Stimulated activated naive CD8-positive, alpha-beta T cell treated with anti-CD3 and anti-CD28 coated beads, Interleukin-15, Interleukin-2, amounts not matched to agents 100 U/mL and 50 U/mL, for 24 hours (primary cell): ENCODE measurements at places on chromosomes 3 and 15.

DNA sequence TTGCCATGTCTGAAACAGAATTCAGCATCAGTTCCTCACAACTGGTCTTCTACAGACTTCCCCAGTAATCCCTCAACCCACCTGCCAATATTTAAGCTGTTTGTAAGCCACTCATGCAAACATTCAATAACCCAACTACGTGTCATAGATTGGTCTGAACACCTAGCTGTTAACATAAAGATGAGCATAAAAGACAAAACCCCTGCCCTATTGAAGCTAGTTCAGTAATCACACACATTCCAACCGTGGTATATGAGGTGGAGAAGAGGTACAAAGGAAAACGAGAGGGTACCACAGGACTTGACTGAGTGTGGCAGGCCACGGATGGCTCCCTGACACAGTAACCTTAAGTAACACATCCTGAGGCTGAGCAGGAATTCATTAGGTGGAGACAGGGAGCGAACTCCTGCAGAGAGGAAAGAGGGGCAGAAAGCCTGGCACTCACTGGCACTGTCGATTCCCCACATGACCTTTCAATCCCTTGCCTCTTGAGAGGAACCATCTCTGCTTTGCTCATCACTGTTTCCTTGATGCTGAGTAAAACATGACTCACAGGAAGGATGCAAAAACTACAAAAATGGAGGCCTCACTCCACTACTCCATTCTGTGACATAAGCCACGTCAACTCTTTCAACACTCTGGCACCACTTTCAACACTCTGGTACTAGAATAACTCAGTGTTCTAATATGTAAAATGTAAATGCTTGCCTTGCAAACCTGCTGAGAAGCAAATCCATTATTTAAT, 31.3 kb downstream of the RPN1 start:
- peak; percentile 37 for DNase-seq

- DNase-seq: no peak
These were observed 77.1 kb upstream of the ATP11B start for GRCh38 chr3:182716114-182716688.

DNA sequence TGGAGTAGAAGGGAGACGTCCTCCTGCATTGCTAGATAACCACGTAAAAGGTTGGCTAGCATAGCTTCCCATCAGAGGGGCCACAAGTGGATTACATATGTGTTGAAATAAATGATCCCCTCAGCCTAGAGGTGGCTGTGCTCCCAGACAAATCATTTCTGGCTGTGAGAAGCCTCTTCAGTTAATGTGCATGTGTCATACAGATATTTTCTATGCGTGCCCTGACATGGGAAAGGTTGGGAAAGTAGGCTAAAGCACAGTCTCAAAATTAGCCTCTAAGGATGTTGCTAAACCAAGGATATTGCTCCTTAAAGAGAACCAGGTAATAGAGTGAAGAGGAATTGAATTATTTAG, 17.8 kb downstream of the USP3 start:
- no peak for DNase-seq

DNA sequence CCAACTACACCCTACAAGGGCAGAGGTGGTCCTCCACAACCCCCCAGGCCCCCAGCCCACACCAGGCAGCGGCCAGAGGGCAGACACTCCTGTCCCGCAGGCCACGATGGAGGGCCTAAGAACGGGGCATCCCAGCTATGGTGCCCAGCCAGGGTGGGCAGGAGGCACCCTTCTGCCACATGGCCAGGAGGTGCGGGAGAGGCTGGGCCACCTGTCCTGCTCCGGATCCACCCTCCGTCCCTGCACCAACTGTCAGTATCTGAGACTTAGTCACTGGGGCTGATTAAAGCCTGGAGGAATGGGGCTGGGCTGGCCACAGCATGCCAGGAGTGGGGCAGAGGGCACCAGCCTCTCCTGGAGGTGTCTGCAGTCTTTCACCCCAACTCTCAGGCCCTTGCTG, 37.9 kb downstream of the TNK2 start:
- no peak for DNase-seq

DNA sequence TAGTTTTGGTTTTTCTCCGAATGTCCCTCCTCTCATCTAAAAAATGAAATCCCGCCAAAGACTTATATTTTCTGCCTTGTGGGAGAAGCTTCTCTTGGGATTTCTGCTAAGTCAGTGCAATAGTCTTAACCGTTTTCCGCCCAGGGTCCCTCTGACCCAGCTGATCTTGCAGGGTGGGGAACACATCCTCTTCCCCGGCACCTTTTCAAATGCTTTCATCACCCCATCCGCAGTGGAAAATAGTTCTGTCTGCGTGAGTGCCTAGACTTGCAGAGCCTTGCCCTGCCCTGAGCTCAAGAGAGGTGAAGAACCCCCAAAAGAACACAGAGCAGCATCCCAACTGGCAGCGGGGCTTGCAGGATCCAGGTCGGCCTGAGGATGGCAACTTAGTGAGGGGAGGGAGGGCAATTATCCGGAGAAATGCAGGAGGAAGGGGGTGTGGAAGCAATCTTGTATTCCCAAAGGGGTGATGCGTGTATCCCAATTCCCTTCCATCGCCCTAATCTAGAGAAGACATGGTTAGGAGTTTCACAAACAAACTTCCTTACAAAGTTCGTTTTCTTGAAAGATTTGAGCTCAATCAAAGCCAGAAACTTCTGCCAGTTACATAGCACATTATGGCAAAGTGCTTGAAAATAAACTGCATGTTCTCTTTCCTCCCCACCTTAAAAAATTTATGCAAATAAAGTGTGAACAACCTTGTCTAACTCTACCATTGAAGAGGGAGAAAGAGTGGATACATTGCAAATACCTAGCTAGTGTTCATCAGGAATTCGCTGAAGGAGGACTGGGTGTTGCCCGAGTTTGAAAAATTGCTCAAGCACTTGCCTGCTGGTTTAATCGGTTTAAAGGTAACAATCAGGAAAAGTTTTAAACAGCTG, 79.9 kb downstream of the NR2F2 start:
- DNase-seq: no peak

GRCh38 chr3:178699810-178700209, 163.6 kb downstream of the KCNMB2 start:
- DNase-seq: no peak

DNA sequence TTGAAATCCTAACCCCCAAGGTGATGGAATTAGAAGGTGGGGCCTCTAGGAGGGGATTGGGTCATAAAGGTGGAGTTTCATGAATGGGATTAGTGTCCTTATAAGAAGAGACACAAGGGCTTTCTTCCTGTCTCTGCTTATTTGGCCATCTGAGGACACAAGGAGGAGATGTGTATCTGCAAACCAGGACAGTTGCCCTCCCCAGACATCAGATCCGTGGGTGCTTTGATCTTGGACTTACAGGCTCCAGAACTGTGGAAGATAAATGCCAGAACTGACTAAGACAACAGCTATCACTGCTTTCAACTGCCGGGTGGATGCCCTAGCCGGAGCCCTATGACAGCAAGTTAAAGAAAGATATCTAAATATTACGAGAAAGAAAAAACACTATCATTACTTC, 94.4 kb downstream of the CHRNA7 start:
- DNase-seq: no peak

GRCh38 chr3:104646196-104646595, 720.5 kb upstream of the ALCAM start:
- no peak for DNase-seq

DNA sequence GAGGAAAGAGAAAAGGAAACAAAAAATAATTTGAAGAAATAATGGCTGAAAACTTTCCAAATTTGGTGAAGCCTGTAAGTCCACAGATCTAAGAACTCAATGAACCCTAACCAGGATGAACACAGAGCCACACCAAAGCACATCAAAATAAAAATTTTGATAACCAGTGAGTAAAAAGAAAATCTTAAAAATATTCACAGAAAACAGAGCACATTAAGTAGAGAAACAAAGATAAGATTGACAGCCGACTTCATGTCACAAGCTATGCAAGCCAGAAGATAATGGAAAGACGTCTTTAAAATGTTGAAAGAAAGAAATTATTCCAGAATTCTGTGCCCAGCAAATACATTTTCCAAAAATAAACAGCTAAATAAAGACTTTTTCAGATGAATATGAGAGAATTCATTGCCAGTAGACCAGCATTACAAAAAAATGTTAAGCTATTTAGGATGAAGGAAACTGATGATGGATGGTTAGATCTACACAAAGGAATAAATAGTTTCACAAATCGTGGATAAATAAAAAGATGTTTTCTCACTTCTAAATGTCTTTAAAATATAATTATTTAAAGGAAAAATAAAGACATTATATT, 140.2 kb upstream of the SKOR1 start:
- DNase-seq: no peak

GRCh38 chr3:58645726-58646125, 20.8 kb downstream of the FAM3D start:
- no peak for DNase-seq

DNA sequence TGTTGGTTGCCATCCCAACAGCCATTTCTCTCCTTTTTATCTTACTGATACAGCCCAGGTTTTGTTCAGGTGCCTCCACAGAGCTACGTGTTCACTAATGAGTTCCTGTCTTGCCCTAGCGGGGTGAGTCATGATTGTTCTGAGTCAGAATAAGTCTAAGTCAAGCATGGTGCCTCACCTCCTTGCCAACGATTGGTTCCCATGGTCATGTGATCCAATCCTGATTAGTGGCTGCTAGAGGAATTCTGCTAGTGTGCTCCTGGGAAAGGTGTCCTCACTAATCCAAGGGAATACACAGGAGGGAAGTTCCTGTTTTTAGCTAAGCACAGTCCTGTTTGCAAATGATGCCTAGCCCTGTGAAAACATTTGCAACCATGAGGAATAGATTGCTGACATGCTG, 99.8 kb downstream of the NSUN3 start:
- DNase-seq: no peak

DNA sequence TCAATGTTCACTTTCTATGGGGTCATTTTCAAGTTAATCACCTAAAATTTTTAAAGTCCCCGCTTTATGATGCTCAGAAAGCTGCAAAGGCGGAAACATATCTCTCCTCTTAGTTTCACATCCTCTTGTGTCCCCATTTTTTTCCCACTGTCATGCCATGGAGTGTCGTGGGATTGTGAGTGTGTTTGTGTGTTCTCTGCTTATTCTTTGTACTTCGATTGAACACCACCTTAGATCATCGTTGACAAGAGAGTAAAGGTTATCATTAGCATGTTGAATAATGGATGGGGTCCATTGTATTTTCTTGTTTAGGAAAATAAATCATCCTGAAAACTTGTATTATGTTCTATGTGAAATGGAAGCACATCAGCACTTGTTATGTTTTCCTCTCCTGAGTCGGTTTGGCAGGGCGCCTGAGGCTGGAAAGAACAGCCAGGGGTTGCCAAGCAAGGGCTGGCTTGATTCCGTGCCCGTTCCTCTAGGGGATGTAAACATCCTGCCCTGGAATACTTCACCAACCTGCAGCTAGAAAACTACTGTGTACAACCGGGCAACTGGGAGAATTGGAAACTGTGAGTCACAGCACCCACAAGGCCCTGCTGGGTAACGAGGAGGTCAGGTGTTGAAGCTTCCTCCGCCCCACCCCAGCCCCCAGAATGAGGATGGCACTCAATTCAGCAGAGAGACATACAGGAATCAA, 67.2 kb downstream of the EIF4E3 start:
- peak; percentile 16 for DNase-seq

GRCh38 chr3:49377483-49377882, 19.3 kb upstream of the GPX1 start:
- peak; percentile 57 for DNase-seq

- peak; percentile 39 for DNase-seq
These were observed 23.4 kb downstream of the WHAMM start for GRCh38 chr15:82832601-82833361.

GRCh38 chr3:10357592-10358308, 36.8 kb upstream of the SEC13 start:
- DNase-seq: no peak

DNA sequence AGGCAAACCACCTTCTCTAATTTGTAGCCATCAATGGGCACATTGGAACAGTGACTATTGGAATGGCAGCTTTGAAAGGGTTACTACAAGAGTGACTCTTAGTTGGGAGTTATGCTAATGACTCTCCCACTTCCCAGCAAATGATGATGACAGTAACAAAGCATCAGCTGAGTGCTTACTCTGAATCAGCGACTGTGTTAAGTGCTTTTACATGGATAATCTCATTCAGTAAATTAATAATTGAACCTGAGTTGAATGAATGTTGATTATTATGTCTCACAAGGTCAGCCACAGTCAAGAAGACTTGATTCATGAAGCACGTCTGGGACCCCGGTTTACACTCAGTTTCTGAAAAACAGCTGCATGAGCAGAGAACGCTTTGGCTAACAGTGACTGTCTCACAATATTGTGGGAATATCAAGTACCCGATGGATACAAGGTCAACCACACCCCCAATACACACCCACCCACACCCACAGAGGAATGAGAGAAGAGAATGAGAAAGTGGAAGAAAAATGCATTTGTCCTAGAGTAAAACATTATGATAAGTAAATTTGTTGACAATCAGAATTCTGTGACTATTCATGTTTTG, 242.0 kb upstream of the FEZF2 start:
- no peak for DNase-seq

GRCh38 chr3:105965384-105965783, 96.6 kb upstream of the CBLB start:
- DNase-seq: no peak

DNA sequence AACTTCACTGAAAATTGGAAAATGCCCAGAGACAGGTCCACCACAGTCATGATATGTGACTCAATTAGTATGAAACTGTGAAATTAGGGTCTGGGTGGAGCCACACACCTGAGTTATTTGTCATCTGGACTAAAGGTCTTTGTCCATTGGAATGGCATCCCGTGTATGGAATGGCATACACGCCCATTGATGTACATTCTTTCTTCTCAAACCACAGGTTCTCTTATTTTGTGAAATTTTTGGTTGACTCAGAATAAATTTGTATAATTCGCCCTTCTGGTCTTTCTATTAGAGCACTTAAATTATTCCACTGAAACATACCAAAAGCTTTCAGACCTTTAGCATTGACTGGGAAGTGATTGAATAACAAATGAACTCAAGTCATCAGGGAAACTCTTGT, 66.8 kb upstream of the UBE2E1 start:
- DNase-seq: no peak

GRCh38 chr3:194465920-194466570, 20.8 kb downstream of the ATP13A3 start:
- no peak for DNase-seq

- no peak for DNase-seq
These were observed 12.9 kb downstream of the HEG1 start for GRCh38 chr3:125042725-125043406.

DNA sequence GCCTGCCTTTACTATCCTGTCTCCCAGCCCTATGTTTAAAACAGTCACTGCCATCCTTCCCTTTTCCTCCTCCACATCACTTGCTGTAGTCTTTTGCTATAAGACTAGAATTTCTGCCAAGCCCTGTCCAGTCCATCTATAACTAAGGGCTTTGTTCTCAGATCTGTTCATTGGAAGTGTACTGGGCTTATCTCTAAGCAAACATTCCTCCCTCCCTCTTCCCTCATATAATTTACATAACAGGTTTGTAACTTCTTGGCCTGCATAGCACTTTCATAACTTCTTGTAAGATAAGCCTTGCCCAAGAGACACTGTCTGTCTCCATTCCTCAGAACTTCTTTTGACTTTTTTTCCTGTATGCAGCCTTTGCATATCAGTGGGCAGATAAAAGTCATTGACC, 16.7 kb downstream of the TPRG1 start:
- no peak for DNase-seq
